Breast epithelium (tissue), 4 donors: ENCODE measurements at places on chromosomes 7 and 10. TPM values are rescaled to one million over a fixed set of nuclear protein-coding genes. Genes with fewer than 3 reads are reported as not detected.
A peak's percentile ranks its signal among the peaks of the same experiment; 100 is the strongest.

The GPR158 gene
- total RNA-seq: 0.29 TPM

The SPDYE2 gene
- total RNA-seq: not detected

The ANKRD7 gene
- 0.73 TPM for total RNA-seq

The BHLHA15 gene
- 2.3 TPM for total RNA-seq

The COL1A2 gene
- total RNA-seq: 113 TPM

The WNT8B gene
- total RNA-seq: not detected

DNA sequence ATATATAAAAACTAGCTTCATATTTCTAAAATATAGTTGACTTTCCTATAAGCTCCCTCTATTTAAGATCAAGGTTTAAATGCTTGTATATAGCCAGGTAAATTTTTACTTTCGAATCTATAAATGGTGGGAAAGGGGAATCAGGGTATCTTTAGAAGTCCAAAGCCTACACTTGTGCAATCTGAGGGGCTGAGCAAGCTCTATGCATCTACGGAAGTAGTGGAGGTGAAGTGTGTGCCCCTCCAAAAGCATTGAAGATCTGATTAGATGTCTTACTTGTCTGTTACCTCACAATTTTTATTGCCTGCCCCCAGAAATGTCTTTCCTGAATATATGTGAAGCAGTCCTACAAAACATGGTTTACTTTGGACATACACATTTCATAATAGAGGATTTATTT is 1.6 kb downstream of the AKAP9 start:
- peaks cover 8% of the 10 kb centered on the region for H3K4me1 ChIP-seq
- H3K36me3 ChIP-seq: no peaks in the 10 kb centered on the region
- no peaks in the 10 kb centered on the region for H3K27me3 ChIP-seq
- no peak for DNase-seq
- H3K27ac ChIP-seq: no peak overlapping the region
- peak overlapping the region; percentile 89 for H3K4me3 ChIP-seq

GRCh38 chr10:91596825-91597196 is 36.1 kb downstream of the PPP1R3C start:
- no peaks in the 10 kb centered on the region for H3K36me3 ChIP-seq
- no peak overlapping the region for H3K4me3 ChIP-seq
- DNase-seq: no peak
- H3K27me3 ChIP-seq: no peaks in the 10 kb centered on the region

- no peaks in the 10 kb centered on the region for H3K27me3 ChIP-seq
- H3K4me3 ChIP-seq: no peak overlapping the region
- H3K27ac ChIP-seq: no peak overlapping the region
- H3K4me1 ChIP-seq: no peaks in the 10 kb centered on the region
- H3K36me3 ChIP-seq: no peaks in the 10 kb centered on the region
- no peak for DNase-seq
These were observed 424.4 kb downstream of the SDK1 start for GRCh38 chr7:3725155-3726059.

GRCh38 chr10:80070057-80070456 is 8.4 kb upstream of the TMEM254 start:
- no peaks in the 10 kb centered on the region for H3K36me3 ChIP-seq
- no peak for DNase-seq
- no peaks in the 10 kb centered on the region for H3K27me3 ChIP-seq
- H3K4me1 ChIP-seq: no peaks in the 10 kb centered on the region

DNA sequence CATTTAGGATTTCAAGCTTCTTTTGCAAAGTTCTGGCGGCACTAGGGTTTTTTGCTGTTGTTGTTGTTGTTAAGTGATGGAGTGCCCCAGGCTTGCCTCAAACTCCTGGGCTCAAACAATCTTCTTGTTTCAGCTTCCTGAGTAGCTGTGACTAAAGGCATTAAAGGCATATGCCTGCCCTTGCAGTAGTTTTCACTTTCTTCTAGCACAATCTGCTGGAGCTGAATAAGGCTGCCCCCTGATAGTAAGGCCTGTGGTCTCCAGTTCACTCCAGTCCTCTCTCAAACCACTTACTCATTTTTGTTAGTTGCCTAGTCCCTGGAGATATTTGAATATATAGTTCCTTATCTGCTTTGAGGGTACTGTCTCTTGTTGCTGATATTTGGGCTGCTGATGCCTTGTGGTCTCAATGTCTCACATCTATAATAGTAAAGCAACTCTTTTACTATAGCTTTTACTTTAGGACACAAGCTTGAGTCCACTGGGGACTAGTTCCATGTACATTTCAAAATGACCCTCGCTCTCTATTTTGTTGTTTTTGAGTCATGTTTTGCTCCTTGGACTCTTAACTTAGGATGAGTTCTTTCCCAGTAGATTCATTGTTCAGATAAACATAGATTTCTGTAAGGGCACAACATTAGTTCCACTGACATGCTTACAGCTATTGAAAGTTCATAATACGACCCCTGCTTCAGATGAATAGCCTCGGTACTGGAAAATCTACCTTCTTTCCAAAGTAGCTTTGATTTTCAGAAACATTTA is 25.5 kb downstream of the PHF14 start:
- no peak overlapping the region for H3K4me3 ChIP-seq
- no peak for DNase-seq
- H3K4me1 ChIP-seq: no peaks in the 10 kb centered on the region

GRCh38 chr7:24730018-24730369 is 27.3 kb downstream of the GSDME start:
- DNase-seq: no peak
- H3K27me3 ChIP-seq: no peaks in the 10 kb centered on the region
- no peak overlapping the region for H3K27ac ChIP-seq
- H3K36me3 ChIP-seq: no peaks in the 10 kb centered on the region

- H3K27me3 ChIP-seq: no peaks in the 10 kb centered on the region
These were observed 467.4 kb upstream of the SORCS1 start for GRCh38 chr10:107631876-107632275.

GRCh38 chr10:62352356-62352970 is 21.7 kb upstream of the ZNF365 start:
- DNase-seq: no peak
- H3K36me3 ChIP-seq: no peaks in the 10 kb centered on the region
- H3K4me3 ChIP-seq: no peak overlapping the region

GRCh38 chr10:131848741-131849590 is 51.8 kb upstream of the PPP2R2D start:
- no peak overlapping the region for H3K4me3 ChIP-seq
- peaks cover 7% of the 10 kb centered on the region for H3K27me3 ChIP-seq
- H3K36me3 ChIP-seq: no peaks in the 10 kb centered on the region
- H3K4me1 ChIP-seq: no peaks in the 10 kb centered on the region

- DNase-seq: no peak
- no peaks in the 10 kb centered on the region for H3K36me3 ChIP-seq
- H3K27ac ChIP-seq: no peak overlapping the region
- H3K27me3 ChIP-seq: no peaks in the 10 kb centered on the region
- H3K4me1 ChIP-seq: no peaks in the 10 kb centered on the region
These were observed 43.2 kb downstream of the BEND7 start for GRCh38 chr10:13485623-13486022.

GRCh38 chr7:80240265-80241025 is 105.8 kb downstream of the GNAI1 start:
- H3K27me3 ChIP-seq: no peaks in the 10 kb centered on the region
- no peaks in the 10 kb centered on the region for H3K36me3 ChIP-seq
- H3K27ac ChIP-seq: no peak overlapping the region
- no peaks in the 10 kb centered on the region for H3K4me1 ChIP-seq
- DNase-seq: no peak
- H3K4me3 ChIP-seq: no peak overlapping the region

DNA sequence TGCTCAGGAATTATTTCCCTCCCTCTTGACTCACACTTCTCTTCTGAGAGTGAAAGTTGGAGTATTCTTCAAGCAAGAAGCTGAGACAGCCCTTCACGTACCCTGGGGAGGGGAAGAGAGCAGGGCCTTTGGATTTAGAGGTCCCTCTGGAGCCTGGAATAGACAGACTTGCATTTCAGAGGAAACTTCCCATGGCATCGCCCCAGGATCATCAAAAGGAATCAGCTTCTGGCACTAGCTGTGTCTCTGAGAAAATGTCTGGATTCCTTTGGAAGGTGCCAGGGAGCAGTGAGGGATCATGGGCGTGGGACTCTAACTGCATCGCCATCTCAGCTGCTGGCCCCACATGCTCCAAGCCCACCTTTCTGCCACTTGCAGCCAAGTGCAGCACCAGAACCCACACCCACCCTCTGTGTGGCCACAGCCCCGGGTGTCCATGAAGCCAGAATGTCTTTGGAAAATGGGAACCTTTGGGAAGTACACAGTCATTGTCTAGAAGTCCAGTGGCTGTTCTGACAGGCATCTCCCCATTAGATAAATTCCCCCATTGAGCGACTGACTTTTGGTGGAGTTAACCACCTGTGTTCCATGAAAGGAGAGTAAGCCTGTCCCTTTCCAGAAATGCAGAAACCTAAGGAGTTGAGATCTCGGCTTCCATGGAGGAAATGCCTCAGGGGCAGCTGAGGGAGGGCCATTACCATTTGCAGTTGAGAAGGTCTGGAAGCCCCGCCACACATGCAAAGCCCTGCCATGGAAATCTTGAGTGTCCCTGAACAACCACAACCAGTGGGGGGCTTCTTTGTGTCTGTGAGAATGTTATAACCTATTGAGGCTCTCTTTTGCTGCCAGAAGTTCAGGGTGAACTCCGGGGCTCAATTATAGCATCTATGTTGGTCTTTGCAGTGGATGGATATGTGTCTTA is 57.8 kb upstream of the GDF10 start:
- no peaks in the 10 kb centered on the region for H3K36me3 ChIP-seq
- no peak overlapping the region for H3K4me3 ChIP-seq
- H3K27ac ChIP-seq: no peak overlapping the region
- no peaks in the 10 kb centered on the region for H3K4me1 ChIP-seq

GRCh38 chr7:22962775-22963350 is 51.1 kb downstream of the HYCC1 start:
- DNase-seq: no peak
- H3K27ac ChIP-seq: no peak overlapping the region
- H3K4me3 ChIP-seq: no peak overlapping the region
- peaks cover 3% of the 10 kb centered on the region for H3K36me3 ChIP-seq

DNA sequence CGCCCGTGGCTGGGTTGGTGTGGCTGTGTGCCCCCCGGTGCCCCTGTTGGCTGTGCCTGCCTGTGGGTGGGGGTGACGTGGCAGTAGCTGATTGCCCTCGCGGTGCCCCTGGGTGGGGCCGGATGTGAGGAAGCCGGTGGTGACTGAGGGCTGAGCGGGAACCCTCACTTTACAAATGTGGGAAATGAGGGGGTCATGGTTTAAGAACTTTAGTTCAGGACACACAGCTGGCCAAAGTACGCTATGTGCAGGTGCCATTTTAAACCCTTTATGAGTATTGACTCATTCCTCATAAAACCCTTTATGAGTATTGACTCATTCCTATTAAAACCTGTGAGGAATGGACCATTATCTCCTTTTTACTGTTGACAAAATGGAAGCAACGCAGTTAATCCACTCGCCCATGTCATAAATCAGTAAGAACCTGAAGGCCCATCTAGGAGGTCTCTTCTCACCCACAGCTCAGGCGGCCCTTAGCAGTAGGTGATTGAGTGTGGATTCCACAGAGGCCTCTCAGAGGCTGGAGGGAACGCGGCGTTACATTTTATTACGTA is 290.1 kb upstream of the COBL start:
- no peak for DNase-seq
- H3K4me1 ChIP-seq: no peaks in the 10 kb centered on the region
- H3K36me3 ChIP-seq: no peaks in the 10 kb centered on the region
- no peak overlapping the region for H3K4me3 ChIP-seq
- H3K27me3 ChIP-seq: no peaks in the 10 kb centered on the region

DNA sequence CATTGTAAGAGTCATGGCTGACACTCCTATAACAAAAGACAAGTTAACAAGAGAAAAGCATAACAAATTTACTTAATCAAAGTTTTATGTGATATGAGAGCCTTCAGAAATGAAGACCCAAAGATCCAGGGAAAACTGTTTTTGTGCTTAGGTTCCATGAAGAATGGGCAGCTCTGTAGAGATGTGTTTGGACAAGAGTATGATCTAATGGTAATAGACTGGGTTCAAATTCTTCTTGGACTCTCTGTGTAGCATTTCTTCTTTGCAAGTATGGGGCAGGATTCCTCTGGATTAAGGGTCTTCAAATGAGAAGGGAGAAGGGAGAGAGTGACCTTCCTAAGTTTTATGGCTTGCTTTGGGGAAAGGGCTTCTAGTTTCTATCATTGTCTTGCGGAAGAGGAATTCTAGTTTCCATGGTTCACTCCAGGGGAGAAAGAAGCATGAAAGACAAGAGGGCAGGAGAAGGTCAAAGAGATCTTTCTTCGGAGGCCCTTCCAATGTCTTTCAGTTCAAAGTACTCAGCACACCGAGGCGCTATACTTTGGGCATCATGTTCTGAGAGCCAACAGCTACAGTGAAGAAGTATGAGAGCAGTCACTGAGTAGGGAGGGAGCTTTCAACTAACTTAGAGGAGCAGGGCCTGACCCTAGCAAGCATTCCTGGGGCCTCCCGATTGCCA is 15.4 kb downstream of the IFIT3 start:
- no peaks in the 10 kb centered on the region for H3K36me3 ChIP-seq
- no peak overlapping the region for H3K27ac ChIP-seq
- no peak overlapping the region for H3K4me3 ChIP-seq
- no peaks in the 10 kb centered on the region for H3K4me1 ChIP-seq
- H3K27me3 ChIP-seq: no peaks in the 10 kb centered on the region

DNA sequence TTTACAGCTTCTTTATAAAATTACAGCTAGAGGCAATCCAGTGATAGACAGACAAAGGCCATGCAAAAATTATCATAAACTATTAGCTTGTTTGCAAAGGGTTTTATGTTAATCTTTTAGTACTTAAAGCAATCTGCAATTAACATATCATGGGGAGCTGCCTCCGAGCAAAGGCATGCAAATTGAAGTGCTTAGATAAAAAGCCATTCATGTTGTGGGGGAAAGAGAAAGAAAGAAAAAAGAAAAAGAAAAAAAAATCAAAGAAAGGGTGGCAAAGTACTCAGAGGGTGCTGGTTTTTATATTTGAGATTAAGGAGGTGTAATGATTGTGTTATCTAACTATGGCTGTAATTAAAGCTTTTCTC is 799.5 kb downstream of the LRMDA start:
- H3K27ac ChIP-seq: no peak overlapping the region
- no peaks in the 10 kb centered on the region for H3K36me3 ChIP-seq
- H3K27me3 ChIP-seq: no peaks in the 10 kb centered on the region
- DNase-seq: no peak
- no peak overlapping the region for H3K4me3 ChIP-seq

DNA sequence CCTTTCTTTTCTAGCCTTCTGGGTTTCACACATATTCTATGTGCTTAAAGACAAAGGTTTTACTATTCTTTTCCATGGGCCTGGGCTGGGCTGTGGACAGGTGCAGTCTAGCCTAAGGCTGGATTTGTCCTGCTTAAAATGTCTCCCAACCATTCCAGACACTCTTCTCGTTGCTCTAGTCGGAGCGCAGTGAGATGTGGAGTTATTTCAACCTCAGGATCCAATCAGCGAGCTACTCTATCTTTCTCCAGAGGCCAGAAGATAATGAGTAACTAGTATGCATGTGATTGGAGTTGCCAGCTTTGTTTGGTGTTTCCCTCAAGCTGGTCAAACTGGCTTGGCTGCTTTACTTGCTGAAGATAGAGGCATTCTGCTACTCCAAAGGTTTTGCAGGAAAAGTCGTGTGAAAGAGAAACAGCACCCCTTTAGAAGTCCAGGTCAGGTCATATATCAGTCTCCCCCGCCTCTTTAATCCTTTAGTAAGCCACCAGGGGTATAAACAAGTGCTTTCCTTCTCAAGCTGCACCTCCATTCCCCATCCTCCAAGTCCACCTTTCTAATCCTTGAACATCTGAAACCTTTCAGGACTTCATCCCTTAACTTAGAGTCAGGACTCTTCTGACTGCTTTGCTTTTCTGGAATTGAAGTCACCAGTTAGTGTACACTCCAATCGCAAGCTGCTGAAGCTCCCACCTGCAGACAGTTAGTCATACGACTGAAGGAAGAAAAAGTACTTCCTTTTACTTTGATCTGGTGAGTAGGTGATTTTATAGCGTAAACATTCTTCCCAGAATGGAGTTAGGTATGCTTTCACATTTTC is 78.8 kb downstream of the DNMBP start:
- H3K27me3 ChIP-seq: no peaks in the 10 kb centered on the region
- H3K36me3 ChIP-seq: no peaks in the 10 kb centered on the region
- peak overlapping the region; percentile 57 for H3K27ac ChIP-seq
- H3K4me1 ChIP-seq: no peaks in the 10 kb centered on the region
